ENCODE measurements at places on chromosomes 2 and 18.

DNA sequence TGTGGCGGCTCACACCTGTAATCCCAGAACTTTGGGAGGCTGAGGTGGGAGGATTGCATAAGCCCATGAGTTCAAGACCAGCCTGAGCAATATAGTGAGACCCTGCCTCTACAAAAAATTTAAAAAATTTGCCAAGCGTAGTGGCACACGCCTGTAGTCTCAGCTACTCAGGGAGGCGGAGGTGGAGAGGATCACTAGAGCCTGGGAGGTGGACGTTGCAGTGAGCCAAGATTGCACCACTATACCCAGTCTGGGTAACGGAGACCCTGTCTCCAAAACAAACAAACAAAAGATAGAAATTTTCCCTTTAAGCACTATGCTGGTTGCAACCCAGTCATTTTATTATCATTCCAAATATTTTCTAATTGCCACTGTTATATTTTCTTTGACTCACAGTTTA lies 32.3 kb downstream of the NPHP1 start:
- no peak for DNase-seq

- no peak for DNase-seq
Measured at GRCh38 chr2:197425550-197425949, 9.3 kb downstream of the SF3B1 start.

- DNase-seq = no peak
Measured at GRCh38 chr2:217326238-217327022, 466.6 kb upstream of the TNP1 start.

GRCh38 chr2:191687867-191688266 lies 9.9 kb downstream of the NABP1 start:
- DNase-seq = no peak

GRCh38 chr2:152046940-152047339 lies 51.9 kb downstream of the CACNB4 start:
- no peak for DNase-seq

- no peak for DNase-seq
Measured at GRCh38 chr18:13434854-13435253, 216.3 kb downstream of the LDLRAD4 start.

All from transverse colon (tissue), 4 donors.